Femur (tissue), 1 donor: ENCODE measurements at places on chromosomes 7 and 10.

GRCh38 chr10:44902941-44903545, 8.1 kb upstream of the TMEM72 start:
- no peak for DNase-seq

GRCh38 chr10:129646973-129647372, 179.9 kb downstream of the MGMT start:
- DNase-seq, result no peak

DNA sequence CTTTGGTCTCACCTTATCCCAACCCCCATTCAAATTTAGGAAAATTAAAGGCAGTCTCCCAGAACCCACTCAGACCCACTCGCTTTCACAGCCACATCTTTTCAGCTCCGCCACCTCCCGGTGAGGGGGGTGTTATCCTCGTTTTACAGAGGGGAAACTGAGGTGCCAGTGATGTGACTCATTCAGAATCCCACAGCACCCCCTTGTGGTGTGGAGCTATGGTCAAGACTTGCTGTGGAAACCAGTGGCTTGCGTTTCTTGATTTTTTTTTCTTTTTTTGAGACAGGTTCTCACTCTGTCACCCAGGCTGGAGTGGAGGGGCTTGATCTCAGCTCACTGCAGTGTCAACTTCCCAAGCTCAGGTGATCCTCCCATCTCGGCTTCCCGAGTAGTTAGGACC, 27.6 kb downstream of the SLC35G1 start:
- DNase-seq, result no peak

DNA sequence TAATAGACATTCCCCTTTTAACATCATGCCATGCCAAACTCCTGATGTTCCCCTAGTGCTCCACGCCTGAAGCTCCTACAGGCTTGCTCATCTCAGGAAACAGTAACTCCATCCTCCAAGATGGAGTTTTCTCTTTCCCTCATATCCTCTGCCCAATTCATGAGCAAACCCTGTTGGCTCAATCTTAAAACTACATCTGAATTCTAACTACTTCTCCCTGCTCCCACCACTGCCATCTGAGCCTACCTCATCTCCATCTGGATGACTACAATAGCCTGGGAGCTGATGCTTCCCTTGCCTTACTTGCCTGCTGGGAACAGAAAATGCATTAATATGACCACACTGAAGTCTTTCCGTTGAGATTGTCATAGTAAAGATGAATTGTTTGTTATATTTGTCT, 271.7 kb upstream of the MKLN1 start:
- no peak for DNase-seq

GRCh38 chr7:108063520-108063933, 60.6 kb upstream of the LAMB1 start:
- DNase-seq, result no peak

DNA sequence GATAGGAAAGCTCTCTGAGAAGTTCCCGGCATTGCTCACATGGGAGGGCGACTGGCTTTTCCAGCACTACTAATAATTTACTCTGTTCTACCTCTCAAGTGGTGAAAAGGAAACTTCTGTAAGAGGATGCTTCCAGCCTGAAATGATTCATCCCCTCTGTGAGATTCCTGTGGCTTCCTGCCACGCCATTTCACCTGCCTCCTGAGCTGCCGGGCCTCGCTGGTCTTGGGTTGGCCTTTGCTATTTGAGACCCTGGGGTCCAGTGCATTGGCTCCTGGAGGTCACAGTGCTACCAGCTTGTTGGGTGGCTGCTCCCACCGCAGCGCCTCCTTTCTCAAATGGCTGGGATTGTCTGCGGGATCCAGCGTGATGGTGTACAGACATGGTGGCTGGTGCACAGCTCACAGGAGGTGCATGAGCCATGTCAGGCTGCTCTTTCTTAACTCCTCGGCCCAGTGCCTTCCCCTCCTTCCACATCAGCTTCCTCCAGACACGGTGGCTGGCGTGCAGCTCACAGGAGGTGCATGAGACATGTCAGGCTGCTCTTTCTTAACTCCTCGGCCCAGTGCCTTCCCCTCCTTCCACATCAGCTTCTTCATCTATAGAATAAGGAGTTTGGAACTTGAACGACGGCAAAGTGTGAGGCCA, 42.9 kb upstream of the PCBD1 start:
- no peak for DNase-seq

DNA sequence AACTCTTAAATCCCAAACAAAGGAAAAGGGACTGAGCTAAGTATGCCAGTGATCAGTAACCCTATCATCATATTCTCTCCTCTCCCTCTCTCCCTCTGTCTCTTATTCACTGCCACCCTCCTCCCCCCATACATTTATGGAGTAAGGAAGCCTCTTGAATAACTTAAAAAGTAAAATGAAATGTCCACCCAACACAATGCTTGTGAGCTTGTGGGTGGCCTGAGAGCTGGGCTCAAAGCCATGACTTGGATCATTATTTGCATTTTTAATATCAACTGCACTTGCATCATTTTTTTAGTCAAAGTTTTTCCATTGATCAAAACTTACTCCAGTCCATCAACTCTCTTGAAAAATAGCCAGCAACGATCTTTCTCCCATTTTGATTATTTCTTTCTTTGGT, 46.8 kb downstream of the FAM107B start:
- DNase-seq, result no peak

- no peak for DNase-seq
Observed at GRCh38 chr10:132458586-132459300, 61.7 kb downstream of the PWWP2B start.

GRCh38 chr7:130141884-130142653, 63.1 kb downstream of the TMEM209 start:
- DNase-seq, result no peak
